Right atrium auricular region (tissue), 2 donors: ENCODE measurements at places on chromosomes 13 and 19. TPM values are rescaled to one million over a fixed set of nuclear protein-coding genes. Genes with fewer than 3 reads are reported as not detected.
A peak's percentile ranks its signal among the peaks of the same experiment; 100 is the strongest.

DNA sequence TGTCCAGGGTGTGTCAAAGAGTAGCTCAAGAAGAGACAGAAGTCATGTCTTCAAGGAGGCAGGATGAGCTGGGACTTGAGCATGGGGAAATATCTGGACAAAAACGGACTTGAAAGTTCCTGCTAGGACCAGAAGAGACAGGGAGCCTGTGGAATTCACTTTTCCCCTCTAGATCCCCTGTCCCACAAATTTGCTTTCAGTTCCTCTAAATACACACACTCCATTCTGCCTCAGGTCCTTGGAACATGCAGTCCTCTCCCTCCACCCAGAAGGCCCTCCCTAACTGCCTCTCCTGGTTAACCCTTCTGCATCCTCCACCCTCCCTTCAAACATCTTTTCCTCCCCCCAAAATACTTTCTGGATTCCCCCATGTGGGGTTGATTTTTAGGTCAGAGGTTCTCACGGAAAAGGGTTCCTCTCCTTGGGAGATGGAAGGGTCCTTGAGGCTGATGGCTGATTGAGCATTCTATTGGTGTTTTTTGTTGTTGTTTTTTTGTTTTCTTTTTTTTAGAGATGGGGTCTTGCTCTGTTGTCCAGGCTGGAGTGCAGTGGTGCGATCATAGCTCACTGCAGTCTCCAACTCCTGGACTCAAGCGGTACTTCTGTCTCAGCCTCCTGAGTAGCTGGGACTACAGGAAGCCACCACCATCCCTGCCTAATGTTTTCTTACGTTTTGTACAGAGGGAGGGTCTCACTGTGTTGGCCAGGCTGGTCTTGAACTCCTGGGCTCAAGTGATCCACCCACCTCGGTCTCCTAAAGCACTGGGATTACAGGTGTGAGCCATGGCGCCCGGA is 6.9 kb upstream of the RETN start:
- DNase-seq: no peak

The SYNGR4 gene
- total RNA-seq: not detected

The ZNF527 gene
- total RNA-seq: 7.3 TPM

DNA sequence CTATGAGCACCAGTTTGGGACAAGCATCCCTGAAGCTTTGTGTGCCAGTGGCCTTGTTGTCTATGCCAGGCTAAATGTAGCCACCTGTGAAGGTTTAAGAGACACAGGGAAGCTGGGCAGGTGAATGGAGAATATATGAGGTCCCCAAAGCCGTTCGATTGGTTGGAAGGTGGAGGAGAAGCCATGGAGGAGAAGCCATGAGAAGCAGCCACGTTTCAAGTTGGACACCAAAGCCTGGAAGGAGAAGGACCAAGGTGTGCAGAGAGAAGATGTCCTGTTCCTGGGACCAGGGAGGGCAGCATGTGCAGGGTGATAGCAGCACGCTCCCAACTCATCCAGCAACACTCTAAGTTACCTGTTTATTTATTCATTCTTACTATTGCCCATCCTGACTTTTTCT is 432.3 kb upstream of the TSHZ3 start:
- peak; percentile 34 for DNase-seq

GRCh38 chr19:16324384-16325160 is at the start of gene KLF2:
Gene KLF2 (plus strand): TSS chr19:16324826. CDS start chr19:16324924, 98 bp downstream.
- DNase-seq: peak; percentile 94

The SIGLEC5 gene
- 1.7 TPM for total RNA-seq

The PLIN5 gene
- 43.6 TPM for total RNA-seq

The ZNF569 gene
- total RNA-seq: 3.1 TPM

DNA sequence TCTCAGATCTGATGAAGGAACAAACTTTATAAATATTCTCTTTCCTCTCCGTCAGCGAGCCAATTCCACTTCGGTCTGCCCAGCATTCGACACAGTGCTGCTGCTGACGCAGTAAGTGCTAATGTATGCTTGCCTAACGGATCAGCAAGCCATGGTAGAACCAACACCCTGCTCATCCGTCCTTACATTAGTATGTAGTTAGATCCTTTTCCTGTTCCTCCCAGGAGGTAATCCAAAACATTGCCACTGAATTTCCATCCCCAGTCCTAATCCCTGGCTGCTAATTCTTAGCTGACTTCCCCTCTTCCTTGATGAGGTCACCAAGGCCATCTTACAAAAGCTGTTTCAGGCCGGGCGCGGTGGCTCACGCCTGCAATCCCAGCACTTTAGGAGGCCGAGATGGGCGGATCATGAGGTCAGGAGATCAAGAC is 88.0 kb downstream of the STARD13 start:
- no peak for DNase-seq

- no peak for DNase-seq
Measured at GRCh38 chr19:5075597-5075996, 106.7 kb downstream of the KDM4B start.

DNA sequence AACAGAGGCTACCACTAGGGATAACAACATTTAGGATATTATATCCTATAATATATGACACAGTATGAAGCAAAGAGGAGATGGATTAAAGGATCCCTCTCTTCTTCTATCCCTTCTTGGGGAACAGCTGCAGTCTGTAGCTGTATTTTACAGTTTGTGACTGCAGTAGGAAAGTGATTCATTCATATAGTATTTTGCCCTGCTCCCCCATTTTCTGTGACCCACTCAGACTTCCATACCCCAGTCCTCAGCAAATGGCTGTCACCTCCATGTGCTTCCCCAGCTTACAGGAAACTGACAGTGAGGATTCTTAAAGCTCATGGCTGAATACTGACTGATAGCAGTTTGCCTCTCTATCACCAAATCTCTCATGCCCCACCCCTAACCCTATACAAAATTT is 27.5 kb downstream of the MICU2 start:
- DNase-seq: no peak

The LGALS7 gene
- not detected for total RNA-seq

GRCh38 chr13:35978607-35979316 is 152.4 kb downstream of the DCLK1 start:
- no peak for DNase-seq

The ATP4A gene
- total RNA-seq: not detected
